ENCODE measurements at places on chromosomes 11 and 22.

GRCh38 chr11:19651028-19651427, 61.6 kb upstream of the NAV2 start:
- DNase-seq: no peak

- peak; percentile 32 for DNase-seq
These were observed 1286.5 kb upstream of the TENM4 start for GRCh38 chr11:80727315-80727714.

DNA sequence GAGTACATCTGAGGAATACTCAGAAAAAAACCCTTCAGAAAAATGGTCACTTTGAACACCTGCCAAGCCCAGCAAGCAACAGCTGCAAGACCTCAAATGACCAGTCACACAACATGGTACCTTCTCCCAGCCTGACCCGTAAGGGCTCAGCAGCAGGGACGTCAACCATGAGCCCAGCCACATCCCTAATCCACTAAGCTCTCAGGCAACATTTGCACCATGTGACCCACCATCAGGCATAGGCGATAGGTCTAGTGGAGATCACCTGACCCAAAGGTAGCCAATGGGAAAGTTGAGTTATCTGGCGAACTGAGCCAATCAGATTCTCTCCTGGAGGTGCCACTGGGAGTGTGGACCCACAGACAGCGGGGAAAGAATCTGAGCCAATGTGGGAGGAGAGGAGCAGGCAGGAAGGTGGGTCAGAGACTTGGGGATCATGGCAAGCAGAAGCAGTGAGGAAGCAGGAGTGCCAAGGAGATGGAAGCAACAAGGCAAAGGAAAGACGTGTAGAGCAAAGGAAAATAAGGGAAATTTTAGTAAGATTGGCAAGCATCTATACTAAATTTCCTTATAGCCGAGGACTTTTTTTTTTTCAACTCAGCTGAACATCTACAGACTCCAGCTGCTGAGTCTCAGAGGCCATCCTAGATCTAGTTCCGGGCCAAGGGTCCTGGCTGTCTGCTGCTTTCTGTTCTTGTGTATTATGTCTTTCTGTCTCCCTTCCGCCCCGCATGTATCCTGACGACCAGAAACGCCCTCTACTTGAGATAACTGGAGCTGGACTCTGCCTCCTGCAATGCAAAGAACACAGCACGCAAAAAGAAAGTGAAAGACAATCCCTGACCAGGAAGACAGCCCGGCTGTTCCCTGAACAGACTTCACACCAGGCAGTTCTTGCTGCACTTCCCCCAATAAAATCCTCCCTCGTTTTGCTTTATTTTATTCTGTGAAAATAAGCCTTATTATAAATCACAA, 11.0 kb upstream of the PLAAT2 start:
- DNase-seq: no peak

- no peak for DNase-seq
These were observed 15.6 kb downstream of the DDX17 start for GRCh38 chr22:38490475-38490874.

DNA sequence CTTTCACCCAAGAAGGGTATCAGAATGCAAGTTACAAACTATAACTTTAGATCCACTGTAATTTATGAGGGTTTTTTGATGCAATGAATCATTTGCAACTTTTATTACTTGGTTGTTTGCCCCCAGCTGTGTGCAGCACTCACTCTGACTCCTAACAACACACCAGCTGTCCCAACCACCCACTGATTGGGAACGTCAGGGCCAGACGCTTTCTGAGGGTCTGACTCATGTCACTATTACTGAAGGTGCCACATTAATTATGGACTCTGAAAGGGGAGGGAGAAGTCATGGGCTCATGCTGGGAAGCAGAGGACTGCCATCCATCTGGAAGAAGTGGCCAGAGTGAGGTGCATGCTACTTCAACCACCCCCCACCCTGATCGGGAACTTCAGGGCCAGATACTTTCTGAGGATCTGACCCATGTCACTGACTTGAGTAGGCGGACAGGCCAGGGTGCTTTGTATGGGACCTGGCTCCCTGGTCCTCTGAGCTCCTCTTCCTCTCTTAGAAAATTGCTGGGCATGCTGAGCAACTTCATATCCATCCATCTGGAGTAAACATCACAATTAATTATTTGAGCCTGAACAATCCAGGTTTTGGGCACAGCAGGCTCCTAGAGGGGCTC, 44.9 kb upstream of the DRD2 start:
- DNase-seq: no peak

DNA sequence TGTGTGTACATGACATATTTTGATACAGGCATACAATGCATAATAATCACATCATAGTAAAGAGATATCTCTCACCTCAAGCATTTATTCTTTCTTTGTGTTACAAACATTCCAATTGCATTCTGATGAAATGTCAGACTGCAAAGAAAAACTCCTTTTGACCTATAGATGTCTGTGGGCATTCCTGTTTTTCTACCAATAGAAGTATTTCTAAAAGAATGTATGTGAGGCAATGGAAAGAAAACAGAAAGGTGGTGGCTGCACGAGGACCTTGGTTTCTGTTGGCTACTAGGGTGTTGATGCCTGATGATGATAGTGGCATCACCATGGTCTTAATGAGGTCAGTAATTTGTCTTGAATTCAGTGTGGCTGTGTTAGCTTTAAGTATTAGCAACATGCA, 137.0 kb upstream of the ANO3 start:
- no peak for DNase-seq

DNA sequence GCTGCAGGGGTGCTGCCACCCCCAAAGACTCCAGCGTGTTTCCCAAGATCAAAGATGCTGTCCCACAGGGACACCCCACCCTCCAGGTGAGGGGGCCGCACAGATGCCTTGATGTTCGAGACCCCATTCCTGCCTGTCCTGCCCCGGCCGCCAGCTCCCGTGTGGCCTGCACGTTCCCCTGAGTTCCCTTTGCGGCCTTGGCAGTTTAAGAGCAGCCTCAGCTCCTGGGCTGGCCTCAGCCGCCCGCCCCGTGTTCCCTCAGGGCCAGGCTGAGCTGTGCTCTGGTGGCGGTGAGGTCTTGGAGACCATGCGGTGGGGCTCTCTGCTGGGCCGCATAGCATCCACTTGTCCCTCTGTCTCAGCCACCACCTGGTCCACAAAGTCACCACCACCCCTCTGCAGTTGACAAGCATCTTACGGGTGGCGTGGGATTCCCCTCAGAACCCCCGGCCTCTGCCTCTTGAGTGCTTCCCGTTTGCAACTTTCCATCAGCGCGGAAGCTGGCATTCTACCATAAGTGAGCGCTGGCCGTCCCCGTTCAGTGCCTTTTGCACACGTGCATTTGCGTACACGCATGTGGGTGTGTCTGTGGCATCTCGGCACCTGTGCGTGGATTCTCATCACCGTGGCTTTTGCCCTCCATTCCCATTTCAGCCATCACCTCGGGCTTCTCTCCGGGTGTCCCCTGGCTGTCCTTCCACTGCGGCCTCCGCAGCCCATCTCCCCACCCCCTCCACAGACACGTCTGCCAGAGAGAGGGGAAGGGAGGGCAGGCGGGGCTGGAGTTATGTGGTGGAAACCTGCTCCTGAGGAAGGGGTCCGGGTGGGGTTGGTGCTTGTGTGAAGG, 35.9 kb downstream of the CTTN start:
- DNase-seq: no peak

DNA sequence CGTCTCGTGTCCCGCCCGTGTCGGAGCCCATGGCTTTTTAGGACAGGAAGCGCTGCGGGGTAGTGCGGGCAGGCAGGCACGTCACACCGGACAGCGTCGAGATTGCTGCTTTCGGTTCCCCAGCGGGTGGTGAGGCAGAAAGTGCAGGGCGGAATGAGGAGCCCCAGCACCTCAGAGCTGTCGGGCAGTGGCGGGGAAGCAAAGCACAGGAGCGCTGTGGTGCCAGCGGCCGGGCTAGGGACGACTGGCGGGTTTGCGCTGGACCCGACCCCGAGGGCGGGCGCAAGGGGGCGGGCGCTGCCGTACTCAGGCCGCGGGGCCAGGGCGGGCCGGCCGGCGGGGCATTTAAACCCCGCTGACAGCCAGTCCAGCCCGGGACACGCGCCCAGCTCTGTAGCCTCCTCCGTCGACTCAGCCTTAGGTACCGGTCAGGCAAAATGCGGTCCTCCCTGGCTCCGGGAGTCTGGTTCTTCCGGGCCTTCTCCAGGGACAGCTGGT, at the start of gene SLC37A2:
Gene SLC37A2, plus strand, starts transcription at position 375 of the 498 bp plus-strand sequence. Its CDS starts 63 bp downstream, at position 438.
- peak; percentile 67 for DNase-seq

DNA sequence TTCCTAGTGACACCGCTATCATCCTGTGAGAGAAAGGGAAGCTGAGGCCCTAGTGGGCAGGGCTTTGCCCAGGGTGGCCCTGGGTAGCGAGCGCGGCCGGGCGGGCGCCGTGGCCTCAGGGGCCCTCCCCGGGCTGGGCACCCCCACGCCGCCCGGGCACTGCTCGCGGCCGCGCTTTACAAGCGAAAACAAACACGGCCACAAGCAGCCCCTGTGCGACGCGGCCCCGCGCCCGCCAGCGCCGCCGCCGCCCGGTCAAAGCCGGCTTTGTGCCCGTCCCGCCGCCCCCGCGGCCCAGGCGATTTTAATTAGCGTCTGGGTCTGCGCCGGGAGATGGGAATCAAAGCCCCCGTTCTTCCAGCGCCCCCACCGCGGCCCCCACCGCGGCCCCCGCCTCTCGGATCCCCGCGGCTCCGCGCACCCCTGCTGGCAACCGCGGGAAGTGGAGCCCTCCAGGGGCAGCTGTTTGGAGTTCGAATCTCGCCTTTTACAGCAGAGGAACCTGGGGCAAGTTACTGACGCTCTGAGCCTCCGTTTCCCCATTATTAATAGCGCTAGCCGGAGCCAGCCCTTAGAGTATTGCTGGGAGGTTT, 47.9 kb downstream of the CHRDL2 start:
- peak; percentile 34 for DNase-seq

- DNase-seq: no peak
These were observed 562.5 kb downstream of the MN1 start for GRCh38 chr22:27238935-27239510.

- DNase-seq: peak; percentile 47
These were observed 754 bp downstream of the NUP50 start for GRCh38 chr22:45164270-45165088.

- DNase-seq: no peak
These were observed 97.0 kb downstream of the BRD1 start for GRCh38 chr22:49730656-49731055.

GRCh38 chr11:133331031-133331430, 201.3 kb downstream of the OPCML start:
- DNase-seq: no peak

DNA sequence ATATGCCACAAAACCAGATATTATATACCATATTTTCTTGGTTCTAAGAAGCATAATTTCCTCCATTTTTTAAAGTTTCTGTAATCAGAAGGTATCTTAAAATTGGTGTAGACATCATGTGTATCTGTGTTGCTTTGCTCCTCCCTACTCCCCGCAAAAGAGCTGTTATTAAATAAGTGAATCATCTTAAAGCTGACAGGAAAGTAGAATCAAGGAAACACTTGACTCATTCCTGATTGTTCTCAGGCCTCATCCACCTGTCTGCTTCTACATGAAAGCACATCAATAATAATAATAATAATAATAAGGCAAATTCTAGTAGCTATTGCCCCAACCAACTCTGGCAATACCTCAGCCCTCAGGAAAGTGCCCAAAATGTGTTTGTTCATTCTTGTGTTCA, 26.2 kb upstream of the GUCY1A2 start:
- DNase-seq: no peak

- DNase-seq: peak; percentile 46
These were observed 44.5 kb downstream of the NECTIN1 start for GRCh38 chr11:119684361-119685110.

GRCh38 chr11:96189351-96189750, 153.6 kb downstream of the MAML2 start:
- no peak for DNase-seq

DNA sequence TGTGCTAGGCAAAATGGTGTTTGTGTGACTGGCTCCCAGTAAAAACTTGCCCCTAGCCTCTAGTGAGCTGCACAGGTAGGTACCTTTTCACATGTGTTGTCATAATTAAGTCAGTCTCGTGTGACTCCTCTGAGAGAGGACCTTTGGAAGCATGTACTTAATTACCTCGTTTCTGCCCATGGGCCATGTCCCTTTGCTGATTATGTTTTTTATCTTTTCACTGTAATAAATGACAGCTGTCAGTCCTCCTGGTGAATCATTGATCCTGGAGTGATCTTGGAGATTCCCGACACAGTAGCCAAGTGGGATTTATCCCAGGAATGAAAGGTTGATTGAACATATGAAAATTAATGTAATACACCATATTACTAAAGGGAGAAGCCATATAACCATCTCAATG, 12.5 kb upstream of the CLNS1A start:
- no peak for DNase-seq

GRCh38 chr11:60880643-60881282, 13.4 kb downstream of the ZP1 start:
- DNase-seq: no peak

- DNase-seq: no peak
These were observed 19.6 kb downstream of the RTN4R start for GRCh38 chr22:20248461-20248978.

DNA sequence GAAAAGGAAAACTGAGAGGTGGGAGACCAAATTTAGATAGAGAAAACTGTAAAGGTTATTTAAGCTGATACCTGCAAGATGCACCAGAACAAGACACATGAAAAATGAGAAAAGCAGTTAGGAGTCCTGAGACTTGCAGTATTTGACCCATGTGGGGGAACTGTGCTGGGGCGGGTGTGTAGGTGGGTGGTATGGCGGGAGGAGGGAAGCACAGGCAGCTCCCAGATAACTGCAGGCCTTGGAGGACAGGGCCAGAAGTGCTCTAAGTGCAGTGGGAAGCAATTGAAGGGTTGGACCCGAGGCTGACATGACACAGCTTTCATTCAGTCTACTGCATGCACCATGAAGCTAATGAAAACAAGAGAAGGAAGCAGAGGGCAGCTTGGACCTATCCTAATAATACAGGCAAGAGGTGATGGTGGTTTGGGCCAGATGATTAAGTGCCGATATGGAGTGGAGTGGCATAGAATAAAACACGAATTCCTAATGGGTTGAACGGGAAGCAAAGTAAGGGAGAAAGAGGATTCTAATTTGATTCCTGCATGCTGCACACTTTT, 48.0 kb upstream of the ANO3 start:
- DNase-seq: no peak

GRCh38 chr11:64629796-64630562, 39.0 kb downstream of the SLC22A12 start:
- DNase-seq: peak; percentile 56

DNA sequence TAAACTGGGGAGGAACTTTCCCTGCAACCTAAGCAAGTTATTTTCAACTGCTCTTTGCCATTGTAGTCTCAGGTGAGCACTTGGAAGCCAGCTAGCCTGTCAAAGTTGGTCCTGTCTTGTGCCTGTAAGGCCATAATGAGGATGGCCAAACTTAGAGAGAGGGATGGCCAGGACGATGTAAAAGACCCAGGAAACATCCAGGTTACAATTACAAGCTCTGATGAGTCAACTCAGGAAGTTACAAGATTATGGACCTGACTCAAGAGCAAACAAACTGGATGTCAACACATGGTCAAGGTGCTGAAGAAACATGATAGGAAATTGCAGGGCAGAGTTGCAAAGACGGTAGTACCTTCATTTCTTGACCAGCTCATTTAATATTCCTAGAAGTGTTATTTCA, 1.6 kb downstream of the GTPBP1 start:
- no peak for DNase-seq

DNA sequence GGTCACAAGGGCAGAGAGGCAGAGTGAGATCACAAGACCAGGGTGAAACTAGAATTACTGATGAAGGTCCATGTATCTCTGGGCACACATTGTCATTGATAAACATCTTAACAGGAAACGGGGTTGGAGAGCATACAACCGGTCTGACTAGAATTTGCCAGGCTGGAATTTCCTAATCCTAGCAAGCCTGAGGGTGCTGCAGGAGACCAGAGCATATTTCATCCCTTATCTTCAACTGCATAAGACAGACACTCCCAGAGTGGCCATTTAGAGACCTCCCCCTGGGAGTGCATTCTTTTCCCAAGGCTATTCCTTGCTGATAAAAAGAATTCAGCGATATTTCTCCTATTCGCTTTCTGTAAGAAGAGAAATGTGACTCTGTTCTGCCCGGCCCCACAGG, 84.6 kb upstream of the IZUMO1R start:
- DNase-seq: no peak
